ENCODE measurements at places on chromosomes 13 and 19.

DNA sequence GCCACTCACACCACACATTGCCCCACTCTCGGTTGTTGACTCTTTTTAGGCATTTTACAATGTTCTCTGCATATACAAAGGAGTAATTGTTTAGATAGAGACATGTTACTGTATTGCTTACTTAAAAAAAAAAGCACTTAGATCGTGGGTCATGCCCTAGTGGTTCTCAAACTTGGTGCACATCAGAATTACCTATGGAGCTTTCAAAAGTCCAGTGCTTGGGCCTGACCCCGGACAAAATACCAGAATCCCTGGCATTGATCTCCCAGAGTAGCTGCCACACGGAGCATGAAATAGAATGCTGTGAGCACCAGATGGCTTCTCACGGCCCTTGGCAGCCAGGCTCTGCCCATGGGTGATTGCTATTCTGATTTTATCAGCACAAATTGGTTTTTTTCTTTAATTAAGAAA is 20.0 kb downstream of the ACP7 start:
- no peak for DNase-seq

- peak; percentile 72 for DNase-seq
Observed at GRCh38 chr19:34172661-34173192, 423 bp downstream of the LSM14A start.

DNA sequence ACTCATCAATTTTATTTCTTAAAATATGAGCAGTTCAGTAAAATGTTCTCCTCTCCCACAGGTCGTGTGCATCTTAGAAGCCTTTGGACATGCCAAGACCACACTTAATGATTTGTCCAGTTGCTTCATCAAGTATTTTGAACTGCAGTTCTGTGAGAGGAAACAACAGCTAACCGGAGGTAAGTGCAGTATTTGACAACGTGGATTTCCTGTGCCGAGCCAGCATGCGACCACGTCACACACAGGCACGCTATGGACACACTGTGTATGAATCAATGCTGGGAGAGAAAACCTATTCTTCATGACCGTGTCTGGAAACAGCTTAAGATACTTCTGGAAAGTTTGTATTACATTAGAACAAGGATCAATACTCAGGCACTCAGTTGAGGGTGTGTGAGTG is 268.5 kb downstream of the MYO16 start:
- DNase-seq = no peak

- peak; percentile 87 for DNase-seq
Observed at GRCh38 chr13:67224148-67224846, 5.8 kb downstream of the PCDH9 start.

DNA sequence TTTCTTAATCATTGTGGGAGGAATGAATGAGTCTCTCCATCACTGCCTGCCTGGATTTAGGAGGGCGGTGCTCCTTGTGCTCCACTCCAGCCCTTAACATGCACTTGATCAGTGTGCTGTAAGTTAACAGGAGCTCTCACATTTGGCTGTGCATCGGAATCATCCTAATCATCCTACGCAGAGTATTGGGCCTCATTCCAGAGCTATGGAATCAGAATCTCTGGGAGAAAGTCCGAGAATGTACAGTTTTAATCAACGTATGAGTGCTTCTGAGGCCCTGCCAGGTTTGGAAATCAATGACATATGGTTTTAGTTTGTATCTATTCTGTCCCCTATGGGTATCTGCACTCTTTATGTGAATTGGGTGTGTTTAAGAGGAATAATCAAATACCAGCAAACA is 34.9 kb upstream of the DCLK1 start:
- no peak for DNase-seq

GRCh38 chr13:45468635-45469034 is 3.9 kb downstream of the COG3 start:
- no peak for DNase-seq

- peak; percentile 72 for DNase-seq
Observed at GRCh38 chr13:81540777-81541176, 1199.9 kb upstream of the SPRY2 start.

DNA sequence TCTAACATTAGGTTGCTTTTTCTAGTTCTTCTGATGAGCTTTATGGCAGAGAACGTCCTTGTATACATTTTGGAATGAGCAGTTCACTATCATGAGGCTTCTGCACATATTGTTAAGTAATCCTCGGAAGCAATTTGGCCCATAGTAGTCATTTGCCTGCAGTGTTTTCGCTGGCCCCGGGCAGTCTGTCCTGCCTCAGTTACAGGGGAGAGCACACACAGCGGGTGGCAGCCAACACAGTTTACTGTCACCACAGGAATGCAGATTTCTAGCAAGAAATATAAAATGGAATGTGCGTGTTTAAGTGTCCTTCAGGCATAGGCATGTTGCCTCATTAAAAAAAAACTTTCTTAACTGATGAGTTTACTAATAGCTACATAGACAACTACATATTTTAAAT is 71.5 kb upstream of the GJB6 start:
- DNase-seq = no peak

Data from adipocyte (in vitro differentiated cells).